Osteocyte (in vitro differentiated cells): ENCODE measurements at places on chromosomes 1 and 21. TPM values are rescaled to one million over a fixed set of nuclear protein-coding genes. Genes with fewer than 3 reads are reported as not detected.

PRR9 gene
- not detected in 2 replicates for total RNA-seq

TSPAN1 gene
- 0.68 and 0.91 TPM in 2 replicates for total RNA-seq

ARL8A gene
- total RNA-seq = 75.8 and 86.4 TPM in 2 replicates

C4BPB gene
- not detected in 2 replicates for total RNA-seq

ZBTB8A gene
- total RNA-seq = 10.7 and 11.5 TPM in 2 replicates

MNDA gene
- total RNA-seq = not detected in 2 replicates

OR2T5 gene
- not detected in 2 replicates for total RNA-seq

GGPS1 gene
- 37.1 and 42.5 TPM in 2 replicates for total RNA-seq

HSF2BP gene
- 3.4 and 3.7 TPM in 2 replicates for total RNA-seq

TSEN15 gene
- 36.8 and 37.8 TPM in 2 replicates for total RNA-seq

TEKT2 gene
- total RNA-seq = 0.39 and 0.70 TPM in 2 replicates

MAGOH gene
- total RNA-seq = 34.5 and 37.7 TPM in 2 replicates

ANGPTL3 gene
- total RNA-seq = not detected in 2 replicates

GLMP gene
- total RNA-seq = 77.1 and 86.4 TPM in 2 replicates

GRCh38 chr1:153848805-153849204 is 73.6 kb downstream of the SLC27A3 start:
- peaks cover 15% of the 10 kb centered on the region for H3K36me3 ChIP-seq
- H3K27me3 ChIP-seq = no peaks in the 10 kb centered on the region
- no peak overlapping the region for H3K4me3 ChIP-seq
- no peaks in the 10 kb centered on the region for H3K4me1 ChIP-seq
- no peak overlapping the region for H3K27ac ChIP-seq

DNA sequence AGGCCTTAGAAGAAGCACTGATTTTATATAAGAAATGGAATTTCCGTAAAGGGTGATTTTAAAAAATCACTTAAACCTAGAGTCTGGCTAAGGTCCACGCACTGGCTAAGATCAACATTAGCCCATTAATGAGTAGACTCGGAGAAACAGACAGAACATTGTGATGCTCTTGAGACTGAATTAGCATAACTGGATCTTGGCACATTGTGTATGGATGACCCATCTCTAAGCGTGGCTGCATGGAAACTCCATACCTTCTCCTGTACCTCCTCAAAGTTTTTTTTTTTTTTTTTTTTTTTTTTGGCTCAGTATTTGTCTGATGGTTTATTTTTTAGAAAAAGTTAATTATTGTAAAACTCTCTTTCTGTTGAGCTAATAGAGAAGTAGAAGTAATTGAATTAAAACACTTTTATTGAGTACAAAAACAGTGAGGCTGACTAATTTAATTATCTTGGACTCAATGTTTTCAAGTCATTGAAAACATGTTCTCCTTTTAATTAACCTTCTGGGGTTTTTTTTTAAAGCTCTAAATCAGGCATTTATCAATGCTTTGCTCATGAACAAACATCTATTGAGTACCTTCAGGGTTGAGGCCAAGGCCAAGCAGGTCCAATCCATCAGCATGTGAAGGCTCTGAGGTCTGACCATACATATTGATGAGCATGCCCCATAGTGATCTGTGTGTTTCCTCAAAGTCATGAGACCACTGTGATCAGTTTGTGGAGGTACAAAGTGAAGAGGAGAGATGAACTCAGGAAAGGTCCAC is 74.0 kb downstream of the TLR5 start:
- no peak overlapping the region for H3K4me3 ChIP-seq
- H3K36me3 ChIP-seq = no peaks in the 10 kb centered on the region
- no peak for DNase-seq
- H3K27me3 ChIP-seq = peaks cover 10% of the 10 kb centered on the region
- H3K27ac ChIP-seq = no peak overlapping the region

GRCh38 chr1:207750631-207751305 is 1.1 kb upstream of the CD46 start:
- H3K27ac ChIP-seq = peak overlapping the region; percentile 96
- no peaks in the 10 kb centered on the region for H3K36me3 ChIP-seq
- H3K4me3 ChIP-seq = peak overlapping the region; percentile 97
- DNase-seq = no peak

- peaks cover 14% of the 10 kb centered on the region for H3K27me3 ChIP-seq
- no peak for DNase-seq
- peaks cover 5% of the 10 kb centered on the region for H3K4me1 ChIP-seq
- H3K4me3 ChIP-seq = no peak overlapping the region
- H3K27ac ChIP-seq = no peak overlapping the region
- H3K36me3 ChIP-seq = no peaks in the 10 kb centered on the region
Observed at GRCh38 chr1:160186246-160186645, 4.1 kb upstream of the CASQ1 start.

DNA sequence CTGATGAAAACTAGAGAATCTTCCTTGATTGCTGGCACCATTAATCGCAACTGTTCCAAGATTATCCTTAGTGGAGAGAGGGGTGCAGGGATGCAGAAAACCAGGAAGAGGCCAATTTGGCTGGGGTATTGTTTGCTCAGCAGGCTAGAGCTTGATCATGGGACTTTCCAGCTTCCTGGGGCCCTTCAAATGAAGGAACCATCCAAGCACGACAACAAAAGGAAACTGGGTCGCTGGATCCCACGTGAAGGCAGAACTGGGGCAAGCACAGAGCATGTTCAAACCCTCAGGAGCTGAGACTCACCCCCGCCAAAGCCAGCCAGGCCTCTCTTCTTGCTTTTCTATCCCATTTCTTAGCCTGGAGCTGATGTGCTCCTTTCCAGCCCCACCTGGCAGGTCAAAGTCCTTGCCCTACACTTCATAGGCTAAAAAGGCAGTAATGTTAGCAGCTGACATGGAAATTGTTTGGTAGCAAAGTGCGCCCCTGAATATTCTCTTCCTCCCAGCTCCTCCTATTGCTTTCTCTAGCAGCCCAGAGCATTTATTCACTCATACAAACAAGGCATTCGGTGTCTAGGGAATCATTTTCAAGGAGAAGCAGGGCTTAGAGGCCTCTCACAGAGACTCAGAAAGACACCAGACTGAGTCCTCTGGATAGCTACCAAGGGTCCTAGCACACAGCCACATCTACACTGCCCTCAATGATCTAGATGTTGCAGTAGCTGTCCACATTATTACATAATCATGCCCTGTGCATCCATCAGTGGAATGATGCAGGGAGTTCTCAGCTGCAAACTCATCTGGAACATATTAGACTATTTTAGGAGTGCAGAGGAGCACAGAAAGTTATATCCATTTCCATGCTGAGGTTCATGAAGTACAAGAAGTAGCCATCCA is 11.5 kb downstream of the KCNA2 start:
- H3K27me3 ChIP-seq = peaks cover 11% of the 10 kb centered on the region
- DNase-seq = no peak

DNA sequence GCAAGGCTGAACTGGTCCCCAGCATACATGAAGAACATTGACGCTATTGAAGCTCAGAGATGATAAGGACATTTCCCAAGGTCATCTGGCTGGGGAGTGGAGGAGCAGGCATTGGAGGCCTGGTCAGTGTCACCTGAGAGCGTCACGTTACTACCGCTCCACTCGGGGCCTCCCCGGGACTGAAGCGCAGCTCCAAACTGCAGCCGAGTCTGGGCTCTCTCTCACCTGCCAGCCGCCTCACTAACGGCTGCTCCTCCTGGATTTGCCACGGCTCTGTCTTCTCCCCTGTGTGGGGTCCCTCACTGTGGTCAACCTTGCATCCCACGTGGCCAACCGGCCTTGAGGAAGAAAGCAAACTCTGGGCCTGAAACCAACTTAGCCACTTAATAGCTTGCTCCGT is 111.3 kb downstream of the ADSS2 start:
- H3K27ac ChIP-seq = no peak overlapping the region
- H3K4me3 ChIP-seq = no peak overlapping the region
- no peaks in the 10 kb centered on the region for H3K27me3 ChIP-seq

GRCh38 chr21:43370091-43370658 is 56.8 kb downstream of the SIK1 start:
- H3K27me3 ChIP-seq = peaks cover 2% of the 10 kb centered on the region
- H3K4me3 ChIP-seq = no peak overlapping the region
- H3K4me1 ChIP-seq = no peaks in the 10 kb centered on the region
- H3K27ac ChIP-seq = no peak overlapping the region

GRCh38 chr1:204446413-204447111 is 34.9 kb upstream of the PPP1R15B start:
- peak overlapping the region; percentile 26 for H3K4me3 ChIP-seq
- peaks cover 5% of the 10 kb centered on the region for H3K4me1 ChIP-seq
- DNase-seq = peak; percentile 88
- peaks cover 41% of the 10 kb centered on the region for H3K36me3 ChIP-seq

- H3K4me1 ChIP-seq = peaks cover 47% of the 10 kb centered on the region
- no peaks in the 10 kb centered on the region for H3K36me3 ChIP-seq
- H3K4me3 ChIP-seq = no peak overlapping the region
- no peaks in the 10 kb centered on the region for H3K27me3 ChIP-seq
- no peak overlapping the region for H3K27ac ChIP-seq
Observed at GRCh38 chr1:53622531-53622930, 116.4 kb downstream of the GLIS1 start.

GRCh38 chr1:115086176-115086830 is 3.0 kb downstream of the TSPAN2 start:
- H3K4me3 ChIP-seq = no peak overlapping the region
- peaks cover 9% of the 10 kb centered on the region for H3K4me1 ChIP-seq
- H3K36me3 ChIP-seq = no peaks in the 10 kb centered on the region
- H3K27me3 ChIP-seq = peaks cover 4% of the 10 kb centered on the region
- DNase-seq = no peak
- H3K27ac ChIP-seq = no peak overlapping the region

GRCh38 chr1:15016526-15016925 is 137.0 kb upstream of the TMEM51 start:
- no peak for DNase-seq
- peaks cover 4% of the 10 kb centered on the region for H3K36me3 ChIP-seq
- peaks cover 13% of the 10 kb centered on the region for H3K4me1 ChIP-seq

DNA sequence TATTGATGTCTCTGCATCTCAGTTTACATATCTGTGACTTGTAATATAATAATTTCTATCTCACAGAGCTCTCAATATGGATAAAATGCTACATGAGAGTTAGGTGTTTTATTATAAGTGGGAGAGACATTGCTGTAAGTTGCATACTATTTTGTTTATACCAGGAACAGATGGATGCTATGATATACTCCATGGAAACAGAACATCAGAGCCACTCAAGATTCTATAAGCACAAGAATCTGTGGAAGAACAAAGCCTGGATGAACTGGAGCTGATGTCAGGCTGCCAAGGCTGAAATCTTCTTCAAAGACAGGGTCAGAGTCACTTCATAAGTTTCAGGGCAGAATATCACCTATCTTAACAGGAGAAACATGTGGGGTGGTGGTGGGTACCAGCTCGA is 30.2 kb downstream of the DUSP10 start:
- no peaks in the 10 kb centered on the region for H3K36me3 ChIP-seq
- peaks cover 35% of the 10 kb centered on the region for H3K4me1 ChIP-seq
- DNase-seq = no peak
- H3K27ac ChIP-seq = no peak overlapping the region
- H3K27me3 ChIP-seq = no peaks in the 10 kb centered on the region

GRCh38 chr1:156172696-156173470 is 19.5 kb downstream of the SEMA4A start:
- DNase-seq = no peak
- no peak overlapping the region for H3K4me3 ChIP-seq
- no peaks in the 10 kb centered on the region for H3K36me3 ChIP-seq
- H3K4me1 ChIP-seq = no peaks in the 10 kb centered on the region
- H3K27me3 ChIP-seq = peaks cover 10% of the 10 kb centered on the region

DNA sequence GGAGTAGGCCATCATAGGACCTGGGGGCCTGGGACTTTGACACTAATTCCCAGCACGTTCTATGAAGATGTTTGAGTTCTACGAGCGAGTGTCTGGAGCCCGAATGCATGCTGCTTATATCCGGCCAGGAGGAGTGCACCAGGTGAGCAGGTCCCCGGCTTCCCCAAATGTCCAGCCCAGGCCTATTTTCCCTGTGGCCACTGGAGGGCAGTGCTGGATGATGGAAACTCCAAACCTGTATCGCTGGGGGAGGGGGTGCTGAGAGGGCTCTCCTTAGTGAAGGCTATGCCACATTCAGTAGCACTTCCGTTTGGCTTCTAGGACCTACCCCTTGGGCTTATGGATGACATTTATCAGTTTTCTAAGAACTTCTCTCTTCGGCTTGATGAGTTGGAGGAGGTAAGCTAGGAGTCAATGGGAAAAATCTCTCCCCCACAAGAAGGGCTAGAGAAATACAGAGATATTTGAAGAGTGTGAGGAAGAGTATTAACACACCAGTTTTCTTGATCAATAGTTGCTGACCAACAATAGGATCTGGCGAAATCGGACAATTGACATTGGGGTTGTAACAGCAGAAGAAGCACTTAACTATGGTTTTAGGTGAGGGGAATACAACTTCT is 5.2 kb upstream of the FCER1G start:
- H3K27ac ChIP-seq = no peak overlapping the region
- DNase-seq = no peak
- no peak overlapping the region for H3K4me3 ChIP-seq
- no peaks in the 10 kb centered on the region for H3K27me3 ChIP-seq
- H3K36me3 ChIP-seq = peaks cover 52% of the 10 kb centered on the region
- peaks cover 5% of the 10 kb centered on the region for H3K4me1 ChIP-seq

DNA sequence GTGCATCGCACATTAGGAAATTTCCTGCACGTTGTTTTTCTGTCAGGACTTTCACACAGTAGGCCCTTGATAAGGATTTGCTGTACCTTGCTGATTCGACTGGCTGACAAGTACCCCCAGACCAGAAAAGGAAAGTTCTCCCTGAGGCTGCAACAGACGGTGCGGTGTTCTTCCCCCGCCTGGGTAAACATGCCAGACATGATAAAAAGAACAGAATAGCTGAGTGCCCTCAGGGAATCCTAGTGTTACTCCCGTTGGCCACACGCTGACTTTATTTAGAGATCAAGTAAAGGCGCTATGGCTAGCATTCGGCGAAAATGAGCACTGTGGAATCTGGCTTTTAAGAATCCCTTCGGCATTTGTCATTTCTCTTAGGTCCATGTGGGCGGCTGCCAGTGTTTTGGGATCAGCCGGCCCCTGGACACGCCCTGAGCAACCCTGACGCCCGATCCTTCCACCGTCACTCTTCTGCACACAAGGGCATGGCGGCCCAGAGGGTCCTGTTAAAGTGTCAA is 607.7 kb downstream of the KIF26B start:
- no peak overlapping the region for H3K4me3 ChIP-seq
- peaks cover 25% of the 10 kb centered on the region for H3K4me1 ChIP-seq
- no peaks in the 10 kb centered on the region for H3K27me3 ChIP-seq
- H3K36me3 ChIP-seq = peaks cover 7% of the 10 kb centered on the region
- DNase-seq = no peak
- H3K27ac ChIP-seq = no peak overlapping the region

- H3K4me1 ChIP-seq = peaks cover 5% of the 10 kb centered on the region
- H3K27me3 ChIP-seq = no peaks in the 10 kb centered on the region
- DNase-seq = no peak
- H3K27ac ChIP-seq = no peak overlapping the region
- H3K4me3 ChIP-seq = no peak overlapping the region
Observed at GRCh38 chr1:16133007-16133961, 22.6 kb downstream of the EPHA2 start.

DNA sequence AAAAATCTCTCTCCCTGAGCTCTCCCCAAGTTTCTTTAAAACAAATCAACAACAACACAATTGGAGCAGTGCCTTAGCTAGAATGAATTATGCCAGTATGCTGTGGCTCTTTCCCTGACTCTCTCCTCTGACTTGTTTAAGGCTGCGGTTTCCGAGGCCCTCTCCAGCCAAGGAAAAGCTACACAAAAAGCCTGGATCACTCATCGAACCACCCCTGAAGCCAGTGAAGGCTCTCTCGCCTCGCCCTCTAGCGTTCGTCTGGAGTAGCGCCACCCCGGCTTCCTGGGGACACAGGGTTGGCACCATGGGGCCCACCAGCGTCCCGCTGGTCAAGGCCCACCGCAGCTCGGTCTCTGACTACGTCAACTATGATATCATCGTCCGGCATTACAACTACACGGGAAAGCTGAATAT is 1.9 kb downstream of the S1PR1 start:
- H3K27ac ChIP-seq = no peak overlapping the region
- no peaks in the 10 kb centered on the region for H3K36me3 ChIP-seq
- H3K4me1 ChIP-seq = peaks cover 30% of the 10 kb centered on the region
- H3K27me3 ChIP-seq = peaks cover 43% of the 10 kb centered on the region
- peak overlapping the region; percentile 56 for H3K4me3 ChIP-seq
